ENCODE measurements at places on chromosomes 1 and 21.

GRCh38 chr1:43572538-43572937 lies 41.9 kb downstream of the PTPRF start:
- no peak for DNase-seq

DNA sequence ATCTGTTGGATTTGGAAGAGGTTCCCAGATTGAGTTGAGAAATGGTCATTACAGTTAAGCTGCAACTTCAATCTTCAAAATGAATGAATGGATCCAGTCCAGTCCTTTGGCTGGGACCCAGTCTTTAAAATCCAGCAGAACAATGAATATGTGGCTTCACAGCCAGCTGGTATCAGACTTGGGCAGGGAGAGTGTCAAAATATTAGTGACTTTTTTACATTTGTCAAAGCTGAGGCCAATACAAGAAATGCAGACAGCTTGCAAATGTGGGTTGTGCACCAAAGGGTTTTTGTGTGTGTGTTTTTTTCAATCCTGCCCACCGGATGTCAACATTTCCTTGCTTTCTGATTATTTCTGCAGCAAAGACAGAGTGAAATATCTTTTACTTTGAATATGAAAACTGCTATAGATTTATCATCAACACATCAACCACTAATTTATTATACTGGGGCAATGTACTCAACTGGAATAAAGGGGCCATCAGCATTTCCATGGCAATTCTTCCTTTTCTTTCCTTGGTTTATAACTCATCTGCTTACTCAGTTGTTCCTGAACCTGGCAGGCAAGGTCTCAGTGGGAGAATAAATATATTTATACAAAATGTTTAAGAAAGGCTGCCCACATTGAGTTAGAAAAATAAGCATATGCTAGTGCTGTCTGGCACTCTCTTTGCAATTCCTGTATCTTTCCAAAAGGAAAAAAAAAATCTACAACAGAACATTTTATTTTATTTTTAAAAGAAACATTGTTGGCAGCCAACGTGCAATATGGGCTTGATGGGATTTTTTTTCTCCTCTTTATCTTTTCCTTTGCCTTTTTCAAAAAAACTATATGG lies 491.6 kb upstream of the C1orf87 start:
- no peak for DNase-seq

DNA sequence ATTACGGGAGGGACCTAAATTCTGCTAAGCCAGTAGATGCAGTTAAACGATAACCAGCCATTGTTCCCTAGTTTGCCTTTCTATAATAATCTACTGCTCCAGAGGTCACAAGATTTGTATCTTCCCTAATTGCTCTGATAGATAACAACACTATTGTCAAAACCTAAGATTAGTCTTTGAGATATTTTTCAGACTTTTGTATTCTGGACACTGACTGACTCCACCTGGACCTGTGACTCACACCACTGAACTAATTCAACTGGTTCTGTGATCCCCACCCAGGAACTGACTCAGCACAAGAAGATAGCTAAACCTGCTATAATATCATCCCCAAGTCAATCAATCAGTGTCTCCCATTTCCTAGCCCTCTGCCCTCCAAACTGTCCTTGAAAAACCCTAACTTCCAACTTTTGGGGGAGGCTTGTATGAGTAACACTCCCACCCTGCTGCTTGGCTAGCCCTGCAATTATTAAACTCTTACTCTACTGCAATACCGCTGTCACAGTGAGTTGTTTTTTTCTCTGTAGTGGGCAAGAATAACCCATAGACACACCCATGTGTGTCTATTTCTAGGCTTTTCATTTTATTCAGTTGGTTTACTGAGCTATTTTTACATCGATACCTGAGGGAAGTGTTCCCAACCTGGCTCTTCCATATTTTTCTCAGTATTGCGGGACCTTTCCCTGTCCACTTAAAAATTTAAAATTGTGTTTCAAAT lies 11.2 kb downstream of the KIFAP3 start:
- DNase-seq, result peak; percentile 10

DNA sequence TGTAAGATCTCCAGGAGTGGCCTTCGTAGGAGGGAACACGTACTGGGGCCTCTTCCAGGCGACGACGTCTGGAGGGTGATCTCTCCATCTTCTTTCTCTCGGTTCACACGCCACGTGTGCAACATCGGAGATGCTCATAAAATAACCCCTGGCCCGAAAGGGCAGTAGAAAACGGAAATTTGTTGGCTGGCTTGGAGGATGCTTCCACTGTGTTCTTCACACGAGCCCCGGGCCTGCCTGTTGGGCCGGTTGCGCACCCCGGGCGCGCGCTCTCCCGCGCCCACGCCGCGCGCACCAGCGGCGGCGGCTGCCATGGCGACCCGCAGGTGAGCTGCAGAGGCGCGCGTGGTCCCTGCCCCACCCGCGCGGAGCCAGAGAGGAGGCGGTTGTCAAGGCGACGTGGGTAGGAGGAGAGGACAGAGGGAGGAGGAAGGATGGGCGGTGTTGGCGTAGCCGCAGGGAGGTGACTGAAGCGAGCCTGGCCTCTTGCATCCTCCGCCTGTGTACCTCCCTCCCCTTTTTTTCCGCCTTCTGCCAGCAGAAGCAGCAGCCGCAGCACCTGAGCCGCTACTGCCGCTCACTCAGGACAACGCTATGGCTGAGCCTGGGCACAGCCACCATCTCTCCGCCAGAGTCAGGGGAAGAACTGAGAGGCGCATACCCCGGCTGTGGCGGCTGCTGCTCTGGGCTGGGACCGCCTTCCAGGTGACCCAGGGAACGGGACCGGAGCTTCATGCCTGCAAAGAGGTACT lies at the start of gene ELAPOR1:
ELAPOR1 (plus strand) TSS at position 526 of the 752 bp plus-strand sequence; CDS start at position 595, 69 bp downstream.
- peak; percentile 39 for DNase-seq

GRCh38 chr21:32581732-32582131 lies 3.6 kb downstream of the TCP10L start:
- DNase-seq, result no peak

- DNase-seq, result peak; percentile 58
Observed at GRCh38 chr1:183609759-183610452, 19.6 kb upstream of the NCF2 start.

DNA sequence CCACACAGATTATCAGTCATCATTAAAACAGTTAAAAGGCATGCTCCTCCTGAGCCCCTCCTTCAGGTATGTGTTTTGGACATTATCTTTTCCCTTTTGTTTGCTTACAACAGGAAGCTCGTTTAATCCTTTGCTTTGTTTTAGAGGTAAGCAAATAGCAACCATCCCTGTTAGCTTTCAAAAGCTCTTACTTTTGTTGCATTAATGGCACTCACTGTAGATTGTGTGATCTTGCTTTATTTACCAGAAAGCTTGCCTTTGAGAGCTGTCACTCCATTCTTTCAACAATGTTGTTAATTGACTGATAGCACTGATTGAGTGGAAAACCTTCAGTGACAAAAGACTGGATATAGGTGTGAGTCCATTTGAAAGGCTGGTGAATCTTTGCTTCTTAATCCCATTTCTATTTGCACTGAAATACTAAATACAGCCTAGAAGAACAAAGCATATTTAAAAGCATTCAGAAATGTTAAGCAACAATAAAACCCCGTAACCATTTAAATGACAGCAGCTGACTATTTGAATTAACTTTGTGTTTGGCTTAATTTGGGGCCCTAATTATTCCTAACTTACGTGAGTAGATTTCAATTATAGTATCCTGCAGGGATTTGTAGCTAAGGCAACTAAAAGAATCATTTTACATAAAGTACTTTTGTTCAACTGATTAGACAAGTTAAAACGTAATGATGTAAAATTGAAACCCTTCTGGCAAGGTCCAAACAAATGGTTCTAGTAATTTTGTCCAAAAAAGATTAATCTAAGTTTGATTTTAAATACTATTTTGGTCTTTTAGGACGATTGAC lies 48.3 kb downstream of the ADGRL2 start:
- no peak for DNase-seq

DNA sequence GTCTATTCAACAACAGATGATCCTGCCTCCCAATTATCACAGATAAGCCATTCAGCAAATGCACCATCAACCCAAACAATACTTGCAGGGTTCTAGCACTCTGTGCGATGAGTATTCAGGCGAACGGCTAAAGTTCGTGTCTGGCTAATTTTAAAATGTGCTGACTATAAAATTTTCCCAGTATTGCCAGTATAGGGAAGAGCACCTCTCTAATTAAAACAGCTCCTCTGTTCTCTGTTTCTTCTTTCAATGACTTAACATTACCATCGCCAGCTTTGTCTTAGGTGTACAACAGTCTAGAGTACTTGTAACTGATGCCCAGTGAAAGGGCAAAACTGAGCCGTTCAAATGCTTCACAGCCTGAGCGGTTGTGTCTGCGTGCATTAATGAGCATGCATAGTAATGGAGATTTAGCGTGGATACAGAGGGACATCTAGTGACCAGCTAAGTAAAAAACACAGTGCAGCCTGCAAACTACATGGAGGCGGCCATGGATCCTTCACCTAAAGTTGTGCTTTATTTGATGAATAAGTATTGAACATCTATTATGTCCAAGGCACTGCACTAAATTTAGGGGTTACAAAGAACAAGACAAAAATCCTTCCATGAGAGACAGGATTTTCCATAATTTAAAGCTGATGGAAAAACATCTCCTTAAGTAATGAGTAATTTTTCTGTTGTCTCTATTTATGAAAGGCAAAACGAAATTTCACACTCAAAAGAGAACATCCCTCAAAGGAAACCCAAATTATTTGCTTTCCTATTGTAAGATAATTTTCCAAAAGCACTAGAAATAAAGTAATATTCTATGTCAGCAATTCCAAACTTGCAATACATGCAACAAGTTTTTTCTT lies 120.0 kb downstream of the SETD4 start:
- DNase-seq, result peak; percentile 76

DNA sequence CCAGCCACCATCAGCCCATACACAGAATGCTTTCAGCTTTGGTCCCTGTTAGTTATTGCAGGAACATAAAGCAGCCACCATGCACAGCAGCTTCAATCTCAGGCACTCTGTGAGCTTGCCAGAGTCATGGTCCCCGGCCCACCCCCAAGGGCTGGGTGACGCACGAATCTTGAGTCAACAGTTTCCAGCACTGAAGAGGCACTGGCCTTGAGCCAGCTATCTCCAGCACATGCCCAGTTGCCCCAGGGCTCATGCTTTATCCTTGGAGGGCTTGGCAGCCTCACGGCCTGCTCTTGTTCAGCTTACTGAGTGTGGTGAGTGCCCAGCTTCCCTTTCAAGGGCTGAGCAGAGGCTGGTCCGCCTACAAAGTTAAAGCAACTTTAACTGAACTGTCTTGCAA lies 200.7 kb upstream of the RAB4A start:
- peak; percentile 89 for DNase-seq

DNA sequence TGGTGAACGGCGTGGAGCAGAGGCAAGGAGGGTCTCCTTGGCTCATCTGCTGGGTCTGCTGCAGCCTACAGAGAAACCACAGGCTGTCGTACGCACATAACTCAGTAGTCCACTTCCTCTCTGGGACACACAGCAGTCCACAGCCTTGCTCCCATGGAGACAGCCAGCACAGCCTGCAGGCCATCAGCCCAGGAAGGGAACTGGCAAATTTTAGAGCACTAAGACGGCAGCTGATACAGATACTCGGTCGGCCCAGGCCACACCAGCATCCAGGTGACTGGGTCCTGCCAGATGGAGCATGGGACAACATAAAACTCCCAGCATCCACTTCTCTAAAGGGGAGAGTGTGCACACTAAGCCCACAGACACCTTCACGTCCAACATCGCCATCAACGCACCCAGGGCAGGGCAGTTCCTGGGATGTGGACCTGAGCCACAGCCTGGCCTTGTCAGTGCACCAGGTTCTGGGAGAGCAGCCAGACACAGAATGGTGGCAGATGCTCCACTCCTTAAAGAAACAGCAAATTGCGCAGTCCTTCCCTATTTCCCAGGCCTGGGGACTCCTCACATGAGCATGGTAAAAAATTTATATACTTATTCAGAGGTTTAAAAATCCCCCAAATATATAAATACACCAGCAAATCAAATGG lies 247.1 kb upstream of the RAB4A start:
- DNase-seq, result no peak

GRCh38 chr1:27632387-27633297 lies 2.3 kb downstream of the FGR start:
- DNase-seq, result no peak
